GM03348 (cell line): ENCODE measurements at places on chromosomes 4 and X.
A peak's percentile ranks its signal among the peaks of the same experiment; 100 is the strongest.

GRCh38 chr4:118193421-118193820 is 159.1 kb downstream of the NDST3 start:
- no peak for DNase-seq

DNA sequence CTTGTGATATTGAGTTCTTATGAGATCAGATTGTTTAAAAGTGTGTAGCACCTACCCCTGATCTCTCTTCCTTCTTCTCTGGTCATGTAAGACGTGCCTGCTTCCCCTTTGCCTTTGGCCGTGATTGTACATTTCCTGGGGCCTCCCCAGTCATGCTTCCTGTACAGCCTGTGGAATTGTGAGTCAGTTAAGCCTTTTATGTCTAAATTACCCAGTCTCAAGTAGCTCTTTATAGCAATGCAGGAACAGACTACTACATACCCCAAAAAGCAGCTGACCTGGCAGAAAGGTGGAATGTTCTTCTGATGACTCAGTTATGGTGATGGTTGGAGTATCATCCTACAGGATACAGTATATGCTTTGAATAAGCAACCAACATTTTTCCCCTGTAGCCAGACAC is 11.4 kb upstream of the MCUB start:
- peak; percentile 42 for DNase-seq

DNA sequence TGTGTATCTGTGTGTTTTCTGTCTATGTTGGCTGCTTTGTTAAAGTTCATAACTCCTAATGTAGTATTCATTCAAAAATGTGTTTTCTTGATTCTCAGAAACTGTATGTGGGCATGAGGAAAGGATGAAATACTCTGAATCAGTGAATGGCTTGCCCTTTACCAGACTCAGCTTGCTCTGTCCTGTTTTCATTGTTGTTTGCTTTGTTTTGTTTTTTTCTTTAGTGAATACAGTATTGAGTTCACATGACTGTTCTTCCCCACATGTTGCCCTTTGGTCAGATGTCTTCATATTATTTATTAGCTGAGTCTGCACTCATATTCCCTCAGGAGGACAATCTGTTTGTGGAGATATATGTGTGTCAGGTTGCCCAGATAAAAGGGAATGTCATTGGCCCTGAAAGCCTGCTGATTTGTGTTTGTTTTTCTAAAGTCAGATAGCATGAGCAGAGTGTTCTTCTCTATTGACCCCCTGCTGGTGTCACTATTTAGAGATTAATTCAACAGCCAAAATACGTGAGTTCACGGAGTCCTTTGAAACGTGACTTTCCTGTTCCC is 1184.4 kb downstream of the RPA4 start:
- DNase-seq: no peak

- DNase-seq: peak; percentile 56
These were observed 791 bp downstream of the GUCY1B1 start for GRCh38 chr4:155759372-155760252.

GRCh38 chrX:137547291-137547690 is 18.6 kb upstream of the ZIC3 start:
- DNase-seq: no peak

GRCh38 chr4:13921805-13922204 is 294.3 kb upstream of the BOD1L1 start:
- DNase-seq: peak; percentile 16

DNA sequence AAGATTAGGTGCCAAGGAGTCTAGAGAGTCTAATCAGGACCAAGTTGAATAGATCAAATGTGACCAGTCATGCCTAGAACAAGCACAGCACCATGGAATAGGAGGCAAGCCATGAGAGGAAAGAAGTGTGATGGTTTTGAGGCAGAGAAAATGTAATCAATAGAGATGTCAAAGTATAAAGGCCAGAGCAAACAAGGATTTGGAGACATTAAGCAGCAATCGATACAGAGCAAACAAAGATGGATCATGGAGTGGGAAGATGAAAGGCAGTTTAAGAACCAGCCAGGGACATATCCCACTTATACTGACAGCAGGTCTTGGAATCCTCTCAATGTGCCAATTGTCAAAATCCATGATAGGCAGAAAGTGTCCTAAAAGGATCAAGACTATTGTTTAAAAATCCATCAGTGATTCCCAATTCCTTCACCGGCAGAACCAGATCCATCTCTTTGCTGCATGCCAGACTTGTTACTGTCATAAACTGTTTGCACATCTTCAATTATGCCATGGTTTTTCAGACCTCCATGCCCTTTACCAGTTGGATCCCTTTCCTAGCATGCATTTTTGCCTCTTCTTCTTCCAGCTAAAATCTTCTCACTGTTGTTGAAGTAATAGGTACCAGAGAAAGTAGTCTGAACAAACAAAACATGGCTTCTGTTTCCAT is 520.7 kb upstream of the ARX start:
- DNase-seq: no peak
